ENCODE measurements at places on chromosomes 12 and 14.

DNA sequence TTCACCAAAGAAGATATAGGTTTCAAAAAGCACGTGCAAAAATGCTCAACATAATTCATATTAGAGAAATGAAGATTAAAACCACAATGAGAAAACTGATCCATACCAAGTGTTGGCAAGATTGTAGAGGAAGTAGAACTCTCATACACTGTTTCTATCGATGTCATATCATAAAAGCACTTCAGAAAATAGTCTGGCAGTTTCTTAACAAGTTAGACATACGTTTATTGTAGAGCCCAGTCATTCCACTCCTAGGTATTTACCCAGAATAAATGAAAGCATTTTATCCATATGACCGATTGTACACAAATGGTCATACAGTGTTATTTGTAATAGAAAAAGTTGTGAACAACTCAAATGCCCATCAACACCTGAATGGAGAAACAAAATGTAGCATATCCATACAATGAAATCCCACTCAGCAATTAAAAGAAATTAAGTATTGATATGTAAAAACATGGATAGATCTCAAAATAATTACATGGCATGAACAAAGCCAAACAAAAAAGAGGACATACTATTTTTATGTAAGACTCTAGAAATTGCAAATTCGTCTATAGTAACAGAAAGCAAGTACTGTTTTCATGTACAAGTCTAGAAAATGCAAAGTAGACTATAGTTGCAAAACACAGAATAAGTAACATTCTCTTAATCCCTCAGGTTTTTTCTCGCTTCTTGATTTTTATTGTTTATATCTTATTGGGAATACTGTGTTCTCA lies 41.0 kb downstream of the USP15 start:
- DNase-seq, result no peak

DNA sequence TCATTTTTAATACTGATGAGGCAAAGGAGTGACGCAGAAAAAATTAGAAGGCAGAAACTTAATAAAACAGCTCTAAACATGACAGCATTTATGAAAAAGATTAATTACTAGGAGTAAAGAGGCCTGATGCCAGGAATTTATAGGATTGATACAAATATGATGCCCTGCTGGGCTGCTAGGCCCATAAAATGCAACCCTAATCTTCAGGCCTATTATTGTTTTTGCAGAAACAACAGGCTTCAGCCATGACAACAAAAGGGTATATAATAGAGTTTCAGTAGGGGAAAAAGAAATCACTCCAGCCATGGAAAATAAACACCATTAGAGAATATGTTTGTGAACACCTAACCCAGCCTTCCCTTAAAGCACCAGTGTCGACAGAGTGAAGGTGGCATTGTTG lies 50.6 kb downstream of the OTX2 start:
- DNase-seq, result no peak

GRCh38 chr14:77641534-77642341 lies 25.3 kb upstream of the SPTLC2 start:
- DNase-seq, result peak; percentile 48

DNA sequence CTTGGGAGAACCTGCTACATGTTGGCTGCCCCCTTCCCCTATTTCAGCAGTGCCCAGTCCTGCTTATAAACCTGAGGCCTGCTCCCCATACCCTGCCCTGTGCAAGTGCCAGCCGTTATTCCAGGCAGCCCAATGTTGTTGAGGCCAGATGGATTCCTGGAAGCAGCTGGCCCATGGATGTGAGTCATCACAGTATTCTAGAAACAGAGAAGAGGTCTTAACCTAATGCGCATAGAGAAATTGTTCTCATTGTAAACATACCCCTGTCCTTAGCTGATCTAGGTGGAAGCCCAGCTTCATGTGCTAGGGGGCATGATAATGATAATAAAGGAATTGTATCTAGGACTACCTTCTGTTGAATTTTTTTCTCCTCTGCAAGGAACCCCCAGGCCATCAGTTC lies 69.7 kb downstream of the TSPAN11 start:
- no peak for DNase-seq

DNA sequence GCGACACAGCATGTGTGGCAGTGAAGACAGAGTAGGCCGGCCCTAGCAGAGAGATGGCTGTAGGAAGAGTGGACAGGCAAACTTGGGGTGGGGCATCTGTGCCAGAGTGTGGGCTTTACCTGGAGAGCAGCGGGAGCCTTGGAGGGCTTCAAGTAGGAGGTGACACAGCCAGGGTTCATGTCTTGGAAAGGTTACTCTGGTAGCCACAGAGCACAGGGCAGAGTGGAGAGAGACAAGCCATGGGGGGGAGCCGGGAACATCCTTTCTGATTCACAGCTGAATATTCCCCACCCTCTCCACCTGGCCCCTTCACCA lies 53.5 kb upstream of the DIO3 start:
- DNase-seq, result no peak

DNA sequence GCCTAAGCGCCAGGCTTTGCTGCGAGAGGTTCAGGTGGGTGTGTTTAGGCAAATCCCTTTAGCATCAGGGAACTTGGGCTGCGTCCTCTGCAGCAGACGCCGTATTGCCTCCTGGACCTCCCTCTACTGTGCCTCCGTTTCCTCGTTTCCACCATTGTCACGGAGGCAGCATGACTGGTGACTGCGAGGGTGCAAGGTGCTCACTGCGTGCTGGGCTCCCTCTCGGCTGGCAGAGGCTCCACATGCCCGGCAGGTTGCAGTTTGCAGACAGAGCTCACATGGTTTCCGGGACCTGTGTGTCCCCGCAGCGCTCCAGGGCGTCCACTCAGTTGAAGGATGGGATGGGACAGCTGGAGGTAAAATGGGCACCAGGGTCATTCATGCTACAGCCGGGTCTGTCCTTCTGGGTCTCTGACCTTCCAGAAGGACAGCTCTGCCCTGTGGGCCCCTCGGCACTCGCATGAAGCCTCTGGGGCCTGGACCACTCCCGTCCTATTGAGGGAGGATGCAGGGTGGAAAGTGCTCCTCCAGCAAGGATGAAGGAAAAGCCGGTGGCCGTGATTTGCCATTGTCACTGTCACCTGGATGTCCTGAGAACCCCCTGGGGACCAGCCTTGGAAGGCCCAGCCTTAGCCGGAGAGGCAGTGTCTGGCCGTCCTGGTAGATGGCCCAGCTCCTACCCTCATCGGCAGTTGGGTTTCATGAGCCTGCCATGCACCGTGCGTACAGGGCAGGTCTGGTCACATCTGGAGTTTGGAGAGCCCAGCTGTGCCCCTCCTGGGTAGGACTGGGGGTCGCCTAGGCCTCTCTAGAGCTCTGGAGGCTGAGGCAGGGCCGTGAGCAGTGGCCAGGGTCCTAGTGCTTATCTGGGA lies 146.5 kb downstream of the KIF26A start:
- DNase-seq, result no peak

DNA sequence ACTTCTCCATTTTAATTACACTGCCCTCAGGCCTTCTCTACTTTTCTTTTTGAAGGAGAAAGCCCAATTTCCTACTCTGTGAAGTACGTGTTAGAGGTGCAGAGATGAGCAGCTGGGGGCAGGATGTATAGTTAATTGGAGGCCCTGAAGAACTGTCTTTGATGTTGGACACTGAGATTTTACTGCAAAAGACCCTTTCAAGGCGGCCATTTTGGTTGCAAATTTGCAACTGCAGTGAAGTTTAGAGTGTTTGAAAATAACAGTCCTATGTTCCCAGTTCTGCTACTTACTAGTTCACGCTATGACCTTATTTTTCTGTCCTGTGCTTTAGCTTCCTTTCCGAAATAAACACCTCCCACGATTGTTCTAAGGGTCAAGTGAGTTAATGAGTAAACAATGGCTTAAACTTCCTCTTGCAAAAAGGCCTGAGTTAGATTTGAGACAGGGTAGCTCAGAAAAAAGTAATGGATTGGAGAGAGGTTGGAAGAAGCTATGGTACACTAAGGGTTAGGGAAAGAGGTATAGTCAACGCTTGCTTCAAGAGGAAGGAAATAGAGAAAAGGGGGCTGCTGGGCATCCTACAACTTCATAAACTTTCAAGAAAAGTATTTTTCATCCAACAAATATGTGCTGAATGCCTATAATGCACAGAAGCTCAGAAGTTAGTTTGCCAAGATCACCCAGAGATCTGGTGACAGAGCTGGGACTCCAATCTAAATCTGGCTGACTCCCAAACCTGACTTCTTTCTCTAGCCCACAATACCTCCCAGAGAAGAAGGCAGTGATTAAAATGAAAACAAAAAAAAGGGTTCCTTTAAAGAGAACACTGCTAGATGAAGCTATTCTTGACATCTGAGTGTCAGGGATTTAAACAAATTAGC lies 26.4 kb upstream of the DICER1 start:
- no peak for DNase-seq

DNA sequence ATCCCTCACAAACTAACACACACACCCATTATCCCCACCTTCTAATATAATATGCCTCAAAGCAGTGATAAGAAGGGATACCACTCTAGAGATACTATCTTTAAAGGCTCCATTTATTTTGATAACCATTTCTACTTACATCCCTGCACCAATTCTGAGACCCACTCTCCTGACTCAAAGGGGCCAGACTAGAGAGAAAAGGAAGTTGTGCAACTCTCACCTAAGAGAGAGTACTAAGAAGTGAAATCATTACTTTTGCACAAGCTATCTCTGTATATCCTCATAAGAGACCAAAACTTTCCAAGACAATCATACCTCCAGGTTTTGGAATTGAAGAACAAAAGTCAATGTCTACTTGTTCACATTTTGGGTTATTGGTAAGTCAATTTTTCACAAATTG lies 45.4 kb upstream of the USP15 start:
- DNase-seq, result no peak

- DNase-seq, result no peak
Observed at GRCh38 chr14:24846261-24846660, 203.7 kb downstream of the STXBP6 start.

GRCh38 chr12:89235189-89235993 lies 116.9 kb downstream of the DUSP6 start:
- DNase-seq, result no peak

GRCh38 chr14:37579274-37579673 lies 15.8 kb downstream of the FOXA1 start:
- no peak for DNase-seq

DNA sequence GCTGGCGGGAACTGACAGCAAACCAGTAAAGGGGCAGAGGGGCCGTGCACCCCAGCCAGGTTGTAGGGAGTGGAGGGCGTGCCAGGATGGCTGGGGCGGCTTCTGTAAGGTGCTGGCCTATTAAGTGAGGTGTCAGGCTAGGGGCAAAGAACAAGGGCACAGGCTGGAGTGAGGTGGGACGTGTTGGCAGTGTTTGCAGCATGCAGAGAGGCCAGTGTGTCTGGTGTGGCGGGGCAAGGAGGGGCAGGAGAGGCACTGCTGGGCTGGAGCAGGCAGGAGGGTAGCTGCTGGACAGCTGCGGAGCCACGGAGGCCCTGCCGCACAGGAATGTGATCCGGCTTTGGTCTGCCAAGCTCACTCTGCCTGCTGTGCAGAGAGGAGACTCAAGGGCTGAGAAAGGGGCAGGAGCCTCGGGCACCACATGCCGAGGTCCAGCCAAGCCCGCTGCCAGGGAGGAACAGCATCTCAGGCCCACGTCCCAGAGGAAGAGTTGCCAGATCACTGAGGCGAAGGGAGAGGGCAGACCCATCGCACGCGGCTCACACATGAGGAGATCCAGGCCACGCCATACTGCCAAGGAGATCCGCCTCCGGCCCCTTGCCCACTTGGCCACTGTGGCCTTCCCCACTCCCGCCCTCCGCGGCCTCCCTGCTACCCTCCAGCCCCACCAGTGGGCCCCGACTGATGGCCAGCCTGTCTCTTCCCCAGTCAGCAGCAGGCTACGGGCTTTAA lies 46.8 kb downstream of the AMN start:
- no peak for DNase-seq

DNA sequence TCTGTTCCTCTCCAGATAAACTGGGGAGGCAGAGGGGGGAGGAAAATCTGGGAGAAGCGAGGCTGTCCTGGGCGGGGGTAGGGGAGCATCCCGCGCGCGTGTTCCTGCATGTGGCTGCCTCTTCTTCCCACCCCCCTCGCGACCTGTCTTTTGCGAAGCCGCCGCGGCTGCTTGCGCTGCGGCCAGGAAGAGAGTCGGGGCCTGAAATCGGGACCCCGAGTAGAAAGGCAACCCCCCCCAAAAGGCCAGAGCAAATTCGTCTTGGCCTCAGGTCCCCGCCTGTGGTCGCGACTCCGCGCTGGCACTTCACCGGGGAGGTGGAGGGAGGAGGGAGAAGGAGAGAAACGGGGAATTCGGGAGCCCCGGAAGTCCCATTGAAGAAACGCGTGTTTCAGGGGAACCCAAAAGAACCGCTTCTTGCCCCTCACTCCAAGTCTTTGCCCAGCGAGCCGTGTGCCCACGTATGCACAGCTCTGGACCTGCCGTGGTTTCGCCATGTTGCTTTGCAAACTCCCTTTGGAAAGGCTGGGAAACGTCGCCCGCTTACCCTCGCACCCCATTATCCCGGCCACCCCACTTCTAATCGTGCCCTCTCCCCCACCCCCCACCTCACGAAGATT lies 944 bp downstream of the CCND2 start:
- peak; percentile 20 for DNase-seq

GRCh38 chr14:93803408-93804318 lies 15.4 kb upstream of the PRIMA1 start:
- no peak for DNase-seq

- DNase-seq, result no peak
Observed at GRCh38 chr12:18139254-18139653, 49.3 kb upstream of the RERGL start.

GRCh38 chr14:104148433-104149277 lies 10.3 kb downstream of the KIF26A start:
- DNase-seq, result no peak

- no peak for DNase-seq
Observed at GRCh38 chr12:89427508-89428156, 75.3 kb upstream of the DUSP6 start.

GRCh38 chr12:43425361-43425760 lies 126.6 kb downstream of the ADAMTS20 start:
- DNase-seq, result no peak

GRCh38 chr12:81699551-81699950 lies 59.6 kb downstream of the PPFIA2 start:
- no peak for DNase-seq

DNA sequence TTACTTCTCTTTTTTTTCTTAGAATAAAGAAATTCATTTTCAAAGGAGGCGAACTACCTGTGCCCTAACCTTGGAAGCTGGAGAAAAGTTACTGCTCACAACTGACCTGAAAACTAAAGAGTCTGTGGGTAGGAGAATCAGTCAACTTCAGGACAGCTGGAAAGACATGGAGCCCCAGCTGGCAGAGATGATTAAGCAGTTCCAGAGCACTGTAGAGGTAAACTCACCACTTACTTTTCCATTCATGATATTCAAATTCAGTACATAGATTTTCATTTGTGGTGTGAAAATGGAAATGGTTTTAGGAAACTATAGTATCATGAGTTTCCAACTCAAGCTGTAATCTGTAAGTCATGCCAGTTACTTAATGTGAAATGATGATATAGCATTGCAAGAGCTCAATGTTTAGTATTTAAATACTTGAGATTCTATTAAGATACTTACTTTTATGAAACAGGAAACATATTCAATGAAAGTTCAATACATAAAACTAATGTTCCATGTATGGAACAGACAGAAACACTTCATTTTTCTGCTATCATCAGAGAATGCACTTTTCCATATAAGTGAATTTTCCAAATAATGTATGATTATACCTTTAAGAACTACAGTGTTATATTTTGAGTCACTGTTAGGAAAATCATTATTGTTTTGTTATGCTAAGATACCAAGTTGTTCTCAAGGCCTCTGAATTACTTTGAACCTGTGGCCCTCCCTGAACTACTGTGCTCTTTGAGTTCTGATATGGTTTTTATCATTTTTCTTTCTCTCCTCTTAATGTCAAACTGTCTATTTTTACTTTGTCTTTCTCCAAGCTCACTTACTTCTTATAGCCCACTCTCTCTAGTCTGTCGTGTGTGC lies 119.0 kb downstream of the ESR2 start:
- DNase-seq, result no peak

Measured in naive B cell (primary cell).